ENCODE measurements at places on chromosomes 1 and 21.

GRCh38 chr1:54138994-54139393 is 13.8 kb downstream of the CDCP2 start:
- no peak for DNase-seq

- peak; percentile 82 for DNase-seq
Observed at GRCh38 chr21:23968722-23969647, 1638.3 kb downstream of the MRPL39 start.

GRCh38 chr1:76951153-76951552 is 83.9 kb downstream of the ST6GALNAC5 start:
- DNase-seq, result no peak

DNA sequence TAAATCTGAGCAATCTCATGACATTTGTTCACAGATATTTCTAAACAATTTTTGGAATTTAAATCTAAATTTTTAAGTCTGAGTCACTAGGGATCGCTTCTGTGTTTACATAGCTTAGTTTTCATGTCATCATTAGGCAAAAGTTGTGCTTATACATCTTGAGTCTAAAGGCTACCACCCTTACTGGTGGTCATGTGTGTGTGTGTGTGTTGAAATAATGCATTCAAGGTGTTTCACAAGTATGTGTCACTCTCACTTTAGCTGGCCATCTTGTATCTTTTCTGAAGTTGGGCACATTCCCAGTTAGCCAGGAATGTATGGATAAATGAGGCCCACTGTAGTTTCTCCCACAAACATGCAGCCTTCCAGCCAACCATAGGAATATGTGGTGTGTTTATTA is 1162.5 kb upstream of the PRMT6 start:
- no peak for DNase-seq

DNA sequence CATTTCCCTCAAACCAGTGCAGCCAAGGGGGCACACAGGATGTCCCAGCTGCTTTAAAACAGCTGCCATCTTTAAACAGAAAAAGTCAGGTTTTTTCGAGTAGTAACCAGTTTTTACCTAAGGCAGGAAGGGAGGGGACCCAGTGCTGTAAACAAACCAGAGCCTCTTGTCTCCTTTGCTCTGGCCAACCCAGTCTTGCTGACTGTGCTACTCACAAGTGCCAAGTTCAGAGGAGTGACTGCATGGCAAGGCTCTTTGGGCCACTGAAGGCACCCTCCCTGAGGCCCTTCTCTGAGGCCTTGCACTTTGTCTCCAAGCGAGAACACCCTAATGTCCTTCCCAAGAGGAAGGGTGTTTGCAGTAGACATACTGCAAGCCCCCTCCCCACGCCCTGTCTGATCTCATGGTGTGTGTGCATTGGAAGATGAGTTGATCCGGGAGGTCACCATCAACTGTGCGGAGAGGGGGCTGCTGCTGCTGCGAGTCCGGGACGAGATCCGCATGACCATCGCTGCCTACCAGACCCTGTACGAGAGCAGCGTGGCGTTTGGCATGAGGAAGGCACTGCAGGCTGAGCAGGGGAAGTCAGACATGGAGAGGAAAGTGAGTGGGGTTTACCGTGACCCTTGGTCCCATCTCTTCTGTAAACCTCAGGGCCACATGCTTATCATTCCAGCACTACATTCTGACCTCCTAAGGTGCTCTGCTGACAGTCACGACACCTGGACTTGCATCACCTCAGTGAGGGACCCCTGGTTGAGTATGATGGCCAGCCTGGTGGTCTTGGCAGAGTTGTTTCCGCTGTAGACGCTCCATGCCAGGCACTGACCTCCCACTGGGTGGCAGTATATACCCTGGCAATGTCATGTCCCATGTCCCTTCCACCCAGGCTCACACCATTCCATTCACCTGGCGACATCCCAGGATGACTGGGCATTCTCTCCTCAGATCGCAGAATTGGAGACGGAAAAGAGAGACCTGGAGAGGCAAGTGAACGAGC is 4.7 kb downstream of the DNALI1 start:
- peak; percentile 28 for DNase-seq

- DNase-seq, result no peak
Observed at GRCh38 chr1:53127546-53127945, 14.9 kb downstream of the SLC1A7 start.

GRCh38 chr21:46150491-46151121 is 4.8 kb downstream of the FTCD start:
- DNase-seq, result no peak

- peak; percentile 43 for DNase-seq
Observed at GRCh38 chr21:44914176-44914874, 6.4 kb downstream of the ITGB2 start.

GRCh38 chr1:162230517-162230916 is 146.1 kb downstream of the SPATA46 start:
- DNase-seq, result no peak

DNA sequence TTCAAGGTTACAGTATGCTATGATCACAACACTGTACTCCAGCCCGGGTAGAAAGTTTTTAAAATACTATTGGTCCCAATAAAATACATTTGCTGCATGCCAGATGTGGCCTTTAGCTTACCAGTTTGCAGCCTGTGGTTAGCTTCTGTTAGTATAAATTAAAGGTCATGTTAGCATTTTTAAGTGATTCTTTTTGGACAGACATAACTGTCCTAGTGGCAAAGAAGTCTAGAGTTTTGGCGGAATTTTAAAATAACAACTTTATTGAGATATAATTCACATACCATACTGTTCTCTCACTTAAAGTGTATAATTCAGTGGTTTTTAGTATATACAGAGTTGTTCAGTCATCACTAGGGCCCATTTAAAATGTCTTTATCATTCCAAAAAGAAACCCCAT is 24.3 kb upstream of the TMEM39B start:
- DNase-seq, result no peak

DNA sequence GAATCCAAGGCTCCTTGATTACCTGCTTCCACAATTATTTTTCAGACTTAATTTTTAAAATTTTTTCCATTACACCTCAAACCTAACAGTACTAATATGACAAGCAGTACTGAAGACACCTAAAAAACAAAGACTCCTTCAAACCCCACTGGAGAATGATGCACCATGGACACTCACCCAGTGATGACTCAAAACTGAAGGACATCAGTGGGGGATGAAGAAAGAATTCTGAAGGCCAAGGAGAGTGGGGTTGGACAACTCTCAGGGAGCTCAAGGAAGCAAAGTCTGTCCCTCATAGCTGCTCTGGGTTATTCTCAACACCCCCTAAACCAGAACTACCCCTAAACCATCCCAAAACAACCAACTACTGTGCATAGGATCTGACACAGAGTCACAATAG is 2.4 kb upstream of the ARHGAP29 start:
- DNase-seq, result no peak

DNA sequence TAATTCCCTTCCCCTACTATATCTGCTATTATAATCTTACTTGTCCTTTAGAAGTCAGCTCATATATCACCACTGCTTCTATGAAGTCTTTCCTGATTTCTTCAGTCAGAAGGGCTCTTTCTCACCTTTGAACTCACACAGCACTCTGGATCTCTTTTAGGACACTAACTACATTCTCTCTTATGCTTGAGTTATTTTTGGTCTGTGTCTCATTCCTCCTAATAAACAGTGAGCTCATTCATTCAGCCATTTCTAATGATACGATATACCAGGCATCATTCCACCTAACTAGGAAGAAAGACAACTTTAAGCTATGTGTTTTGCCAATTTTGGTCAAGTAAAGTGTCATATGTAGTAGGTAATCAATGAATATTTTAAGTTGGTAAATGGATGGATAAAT is 1.2 kb upstream of the STYXL2 start:
- DNase-seq, result no peak

- no peak for DNase-seq
Observed at GRCh38 chr1:53735681-53736080, 3.3 kb downstream of the GLIS1 start.

GRCh38 chr1:111672331-111672730 is 52.7 kb downstream of the RAP1A start:
- DNase-seq, result no peak

DNA sequence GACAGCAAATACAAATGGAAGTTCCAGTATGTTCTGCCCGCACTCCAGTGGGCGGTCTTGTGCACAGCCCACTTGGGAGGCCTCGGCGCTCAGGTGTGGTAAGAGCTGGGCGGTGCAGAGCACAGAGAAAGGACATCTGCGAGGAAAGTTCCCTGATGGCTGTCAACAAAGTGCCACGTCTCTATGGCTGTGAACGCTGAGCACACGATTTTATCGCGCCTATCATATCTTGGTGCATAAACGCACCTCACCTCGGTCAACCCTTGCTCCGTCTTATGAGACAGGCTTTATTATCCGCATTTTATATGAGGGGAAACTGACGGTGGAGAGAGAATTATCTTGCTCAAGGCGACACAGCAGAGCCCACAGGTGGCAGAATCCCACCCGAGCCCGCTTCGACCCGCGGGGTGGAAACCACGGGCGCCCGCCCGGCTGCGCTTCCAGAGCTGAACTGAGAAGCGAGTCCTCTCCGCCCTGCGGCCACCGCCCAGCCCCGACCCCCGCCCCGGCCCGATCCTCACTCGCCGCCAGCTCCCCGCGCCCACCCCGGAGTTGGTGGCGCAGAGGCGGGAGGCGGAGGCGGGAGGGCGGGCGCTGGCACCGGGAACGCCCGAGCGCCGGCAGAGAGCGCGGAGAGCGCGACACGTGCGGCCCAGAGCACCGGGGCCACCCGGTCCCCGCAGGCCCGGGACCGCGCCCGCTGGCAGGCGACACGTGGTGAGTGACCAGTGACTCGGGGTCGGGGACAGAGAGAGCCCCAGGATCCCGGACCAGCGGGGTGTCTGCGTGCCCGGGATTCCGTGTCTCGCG is at the start of gene IL12RB2:
TSS of gene IL12RB2 (plus strand) at position 623 of the 810 bp plus-strand sequence. CDS start 12,496 bp downstream, outside the sequence.
- DNase-seq, result peak; percentile 52

DNA sequence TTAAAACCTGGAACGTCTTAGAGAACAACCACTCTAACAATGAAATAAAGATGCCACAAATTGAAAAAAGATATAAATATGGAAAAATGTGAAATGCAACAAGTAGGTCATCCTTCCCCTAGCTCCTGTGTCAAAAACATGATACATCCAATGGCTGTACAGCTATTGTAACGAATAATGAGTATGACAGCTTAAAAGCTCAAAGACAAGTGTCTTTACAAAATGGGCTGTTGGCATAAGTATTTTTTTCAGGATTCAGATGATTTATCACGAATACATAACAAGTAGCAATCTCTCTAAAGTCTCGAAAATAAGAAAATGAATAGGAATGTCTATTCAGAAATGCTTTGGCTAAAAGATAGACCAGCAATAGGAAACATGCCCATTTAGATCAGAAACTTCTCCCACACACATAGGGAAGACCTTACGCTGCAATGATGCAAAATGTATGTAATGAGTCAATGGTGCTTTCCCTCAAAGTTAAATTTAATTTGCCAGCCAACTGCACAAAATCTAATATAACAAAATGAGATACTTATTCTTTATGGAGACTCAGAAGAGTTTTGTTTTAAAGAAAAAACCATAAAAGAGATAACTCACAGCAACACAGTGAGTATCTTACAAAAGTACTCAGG is 8.3 kb downstream of the TGFBR3 start:
- no peak for DNase-seq

DNA sequence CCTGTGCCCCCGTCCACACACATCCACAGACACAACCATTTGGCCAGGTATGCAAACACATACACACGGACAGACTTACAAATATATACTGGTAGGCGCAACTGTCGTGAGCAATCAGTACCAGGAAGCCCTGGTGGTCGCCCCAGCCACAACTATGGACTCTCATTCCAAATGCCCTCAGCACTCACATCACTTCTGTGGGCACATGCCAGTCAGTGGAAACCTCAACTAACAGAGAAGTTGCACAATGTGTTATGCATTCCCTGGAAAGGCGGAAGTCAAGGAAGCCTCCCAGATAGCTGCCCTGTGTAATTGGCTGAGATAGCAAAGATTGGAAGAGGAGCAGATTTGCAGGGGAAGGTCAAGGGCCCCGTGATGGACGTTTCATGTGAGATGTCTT is 1.4 kb upstream of the HEYL start:
- no peak for DNase-seq

DNA sequence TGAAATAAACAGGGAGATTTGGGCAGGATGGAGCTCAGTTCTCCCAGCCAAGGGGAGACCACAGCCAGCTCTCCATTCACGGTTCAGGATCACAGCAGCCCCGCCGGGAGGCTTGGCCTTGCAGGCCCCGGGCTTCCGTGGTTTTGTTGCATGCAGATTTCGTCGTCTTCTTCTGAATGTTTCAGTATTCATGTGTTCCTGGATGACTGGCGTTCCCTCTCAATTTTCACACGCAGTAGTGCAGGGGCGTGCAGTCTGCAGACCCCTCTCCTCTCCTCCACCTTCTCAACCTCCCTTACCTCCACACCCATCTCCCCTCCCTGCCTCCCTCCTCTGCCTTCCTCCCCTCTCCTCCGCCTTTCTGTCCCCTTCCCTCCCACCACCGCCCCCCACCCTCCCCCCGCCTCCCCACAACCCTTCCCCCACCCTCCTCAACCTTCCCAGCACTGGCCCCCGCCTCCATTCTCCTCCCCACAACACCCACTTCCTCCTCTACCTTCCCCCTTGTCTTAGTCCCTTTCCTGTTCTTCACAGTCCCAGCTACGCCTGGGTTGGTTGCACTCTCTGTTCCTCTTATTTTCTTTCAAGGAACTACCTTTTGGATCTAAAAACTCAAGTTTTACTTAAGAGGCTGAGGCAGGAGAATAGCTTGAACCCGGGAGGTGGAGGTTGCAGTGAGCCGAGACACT is 8.4 kb upstream of the SLC19A1 start:
- peak; percentile 93 for DNase-seq

DNA sequence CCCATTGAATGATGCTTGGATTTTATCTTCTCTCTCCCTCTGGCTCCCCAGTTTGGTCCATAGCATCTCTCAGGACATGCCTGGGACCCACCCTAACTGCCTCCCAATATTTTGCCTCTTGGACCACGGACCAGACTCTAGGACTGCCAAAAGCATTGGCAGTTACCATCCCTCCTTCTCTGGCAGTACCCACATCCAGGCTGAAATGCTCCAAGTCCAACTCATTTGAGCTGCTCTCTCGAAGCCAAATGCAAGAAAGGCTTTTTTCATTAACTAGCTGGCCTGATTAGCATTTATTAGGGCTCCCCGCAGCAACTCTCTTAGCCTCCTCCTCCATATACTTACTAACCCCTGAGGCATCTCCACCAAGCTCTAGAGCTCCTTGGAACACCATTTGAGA is 140.0 kb upstream of the GRIK3 start:
- DNase-seq, result no peak
